ENCODE measurements at places on chromosomes 4 and X.

GRCh38 chr4:56910172-56910967 lies 2.7 kb downstream of the REST start:
- no peak for DNase-seq

- no peak for DNase-seq
Measured at GRCh38 chr4:87978681-87979080, 3.2 kb downstream of the SPP1 start.

DNA sequence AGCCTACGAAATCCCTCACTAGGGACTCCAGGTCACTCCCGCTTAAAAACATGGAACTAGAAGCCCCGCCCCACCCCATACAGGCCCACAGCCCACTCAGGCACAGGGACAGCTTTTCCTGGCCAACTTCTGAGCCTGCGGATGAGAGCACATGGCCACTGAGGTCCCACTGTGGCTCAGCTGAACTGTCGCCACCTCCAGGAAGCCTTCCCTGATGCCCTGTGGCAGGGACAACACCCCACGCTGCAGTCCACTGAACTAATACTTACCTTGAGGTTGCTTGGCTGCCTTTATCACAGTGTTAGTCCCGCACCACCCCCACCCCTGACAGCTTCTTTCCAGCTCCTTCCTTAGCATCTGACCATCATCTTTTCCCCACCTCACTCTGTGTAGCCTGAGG lies 39.3 kb upstream of the MAN2B2 start:
- no peak for DNase-seq

DNA sequence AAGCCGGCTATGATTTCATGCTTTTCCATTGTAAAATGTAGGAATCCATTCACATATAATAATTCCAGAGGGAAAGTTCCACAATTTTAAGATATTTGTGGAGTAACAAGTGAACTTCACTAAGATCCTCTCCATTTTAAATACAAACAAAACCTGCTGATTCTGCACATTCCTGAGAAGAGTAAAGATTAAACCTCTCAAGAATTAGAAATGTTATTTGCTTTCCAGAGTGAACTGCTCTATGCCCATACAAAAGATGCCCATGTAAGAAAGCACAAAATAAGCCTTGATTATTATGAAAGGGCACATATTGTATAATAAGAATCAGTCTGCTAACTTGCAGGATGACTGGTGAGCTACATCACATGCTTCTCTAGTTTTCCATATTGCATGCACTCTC lies 241.5 kb downstream of the COX18 start:
- DNase-seq, result no peak

- no peak for DNase-seq
Measured at GRCh38 chrX:20971250-20971649, 403.0 kb upstream of the CNKSR2 start.

GRCh38 chr4:30837131-30837539 lies 117.0 kb downstream of the PCDH7 start:
- no peak for DNase-seq

DNA sequence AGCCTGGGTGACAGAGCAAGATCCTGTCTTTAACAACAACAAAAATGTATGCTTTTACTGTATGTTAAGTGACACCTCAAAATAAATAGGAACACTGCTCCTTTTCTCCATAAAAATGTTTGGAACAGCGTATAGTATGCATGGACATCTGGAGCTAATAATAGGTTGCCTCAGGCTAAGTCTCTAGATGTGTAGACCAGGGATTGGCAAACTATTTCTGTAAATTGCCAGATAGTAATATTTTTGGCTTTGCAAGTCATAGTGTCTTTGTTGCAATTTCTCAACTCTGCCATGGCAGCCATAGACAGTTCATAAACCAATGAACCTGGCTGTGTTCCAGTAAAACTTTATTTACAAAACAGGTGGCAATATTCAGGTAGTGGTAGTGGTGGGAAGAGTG lies 76.6 kb upstream of the CBLL2 start:
- no peak for DNase-seq

- no peak for DNase-seq
Measured at GRCh38 chr4:23485801-23486200, 404.0 kb downstream of the PPARGC1A start.

- DNase-seq, result no peak
Measured at GRCh38 chrX:11887175-11887574, 129.1 kb downstream of the MSL3 start.

GRCh38 chr4:186204103-186204559 lies 12.8 kb downstream of the CYP4V2 start:
- DNase-seq, result peak; percentile 27

GRCh38 chr4:5027346-5027745 lies 8.1 kb upstream of the CYTL1 start:
- DNase-seq, result no peak

- DNase-seq, result no peak
Measured at GRCh38 chr4:119048446-119048845, 87.2 kb upstream of the MYOZ2 start.

- DNase-seq, result no peak
Measured at GRCh38 chr4:155535802-155536454, 130.7 kb upstream of the GUCY1A1 start.

- DNase-seq, result no peak
Measured at GRCh38 chrX:6981718-6982406, 165.7 kb upstream of the STS start.

Measured in stimulated activated CD8-positive, alpha-beta memory T cell treated with anti-CD3 and anti-CD28 coated beads, Interleukin-15, amount 100 ng/mL, for 24 hours (primary cell).